Activated B cell treated with CpG ODN at 0.5 μM for 24 hours (primary cell): ENCODE measurements at places on chromosomes 16 and 17. TPM values are rescaled to one million over a fixed set of nuclear protein-coding genes. Genes with fewer than 3 reads are reported as not detected.

DNA sequence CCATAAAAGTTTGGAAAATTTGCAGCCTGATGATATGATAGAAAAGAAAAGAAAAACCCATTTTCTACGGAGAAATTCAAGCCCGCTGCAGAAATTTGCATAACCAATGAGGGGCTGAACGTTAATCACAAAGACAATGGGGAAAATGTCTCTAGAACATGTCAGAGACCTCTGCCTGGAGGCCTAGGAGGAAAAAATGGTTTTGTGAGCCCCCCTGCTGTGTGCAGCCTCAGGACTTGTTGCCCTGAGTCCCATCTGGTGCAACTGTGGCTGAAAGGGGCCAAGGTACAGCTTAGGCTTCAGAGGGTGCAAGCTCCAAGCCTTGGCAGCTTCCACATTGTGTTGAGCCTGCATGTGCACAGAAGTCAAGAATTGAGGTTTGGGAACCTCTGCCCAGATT is 1267.4 kb upstream of the GOT2 start:
- no peak for DNase-seq

- no peak for DNase-seq
Measured at GRCh38 chr16:54347961-54348360, 61.4 kb upstream of the IRX3 start.

- no peak for DNase-seq
Measured at GRCh38 chr16:83940119-83940518, 12.9 kb upstream of the OSGIN1 start.

DNA sequence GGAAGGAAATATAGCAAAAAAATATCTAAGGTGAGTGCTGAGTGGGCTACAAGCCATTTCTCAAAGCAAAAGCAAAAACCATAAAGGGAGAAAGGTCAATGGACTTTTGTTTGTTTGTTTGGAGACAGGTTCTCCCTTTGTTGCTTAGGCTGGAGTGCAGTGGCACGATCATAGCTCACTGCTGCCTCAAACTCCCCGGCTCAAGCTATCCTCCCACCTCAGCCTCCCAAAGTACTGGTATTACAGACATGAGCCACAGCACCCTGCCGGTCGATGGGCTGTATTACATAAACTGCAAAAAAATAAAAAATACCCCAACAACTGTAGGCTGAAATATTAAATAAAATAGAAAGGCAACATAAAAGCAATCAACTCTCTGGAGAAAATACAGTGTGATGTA is 3.5 kb upstream of the RBBP6 start:
- DNase-seq, result no peak

DNA sequence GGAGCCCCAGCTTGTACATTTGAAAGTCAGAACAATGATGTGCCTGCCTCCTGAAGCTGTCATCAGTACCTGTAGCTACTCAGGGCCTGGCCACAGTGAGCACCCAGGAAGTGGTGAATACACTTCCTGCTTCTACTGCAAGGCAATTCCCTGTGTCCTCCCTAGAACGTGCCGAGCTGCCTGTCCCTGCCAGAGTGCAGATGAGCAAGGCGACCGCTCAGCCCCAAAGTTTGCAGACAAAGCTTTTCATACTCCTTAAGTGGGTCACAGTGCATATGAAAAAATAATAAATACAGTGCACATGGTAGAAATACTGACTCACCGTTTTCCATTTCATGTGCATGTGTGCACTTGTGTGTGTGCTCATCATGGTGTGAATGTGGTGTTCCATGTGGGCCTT is 77.3 kb downstream of the MPRIP start:
- DNase-seq, result no peak

- DNase-seq, result no peak
Measured at GRCh38 chr17:36532435-36532975, 2.2 kb downstream of the MYO19 start.

- DNase-seq, result no peak
Measured at GRCh38 chr17:76841776-76842405, 26.3 kb upstream of the MGAT5B start.

GRCh38 chr17:75084039-75084660 is 3.6 kb upstream of the SLC16A5 start:
- no peak for DNase-seq

DNA sequence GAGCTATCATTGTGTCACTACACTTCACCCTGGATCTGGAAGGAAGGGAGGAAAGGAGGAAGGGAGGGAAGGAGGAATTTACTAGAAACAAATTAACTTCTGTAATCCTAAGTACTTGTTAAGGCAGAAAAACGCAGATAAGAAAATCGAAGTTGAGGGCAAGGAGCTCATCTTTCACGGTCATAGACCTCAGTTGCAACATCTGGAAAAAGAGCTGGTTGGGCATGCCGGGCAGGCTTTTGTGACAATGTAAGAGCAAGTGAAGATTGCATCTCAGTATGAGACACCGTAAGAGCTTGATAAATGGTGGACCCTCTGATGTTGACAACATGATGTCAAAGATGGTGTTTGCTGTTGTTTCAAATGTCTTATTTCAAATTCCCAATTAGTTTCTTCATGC is 721.5 kb downstream of the MAF start:
- no peak for DNase-seq

Gene OR3A3
- not detected in 2 replicates for total RNA-seq

Gene CBX2
- 0.37 and 0.67 TPM in 2 replicates for total RNA-seq

Gene LGALS9B
- total RNA-seq, result not detected in 2 replicates

Gene CHST4
- not detected in 2 replicates for total RNA-seq

Gene ABCA9
- 0.04 and 0.10 TPM in 2 replicates for total RNA-seq
